ENCODE measurements at places on chromosomes 2 and 18.

DNA sequence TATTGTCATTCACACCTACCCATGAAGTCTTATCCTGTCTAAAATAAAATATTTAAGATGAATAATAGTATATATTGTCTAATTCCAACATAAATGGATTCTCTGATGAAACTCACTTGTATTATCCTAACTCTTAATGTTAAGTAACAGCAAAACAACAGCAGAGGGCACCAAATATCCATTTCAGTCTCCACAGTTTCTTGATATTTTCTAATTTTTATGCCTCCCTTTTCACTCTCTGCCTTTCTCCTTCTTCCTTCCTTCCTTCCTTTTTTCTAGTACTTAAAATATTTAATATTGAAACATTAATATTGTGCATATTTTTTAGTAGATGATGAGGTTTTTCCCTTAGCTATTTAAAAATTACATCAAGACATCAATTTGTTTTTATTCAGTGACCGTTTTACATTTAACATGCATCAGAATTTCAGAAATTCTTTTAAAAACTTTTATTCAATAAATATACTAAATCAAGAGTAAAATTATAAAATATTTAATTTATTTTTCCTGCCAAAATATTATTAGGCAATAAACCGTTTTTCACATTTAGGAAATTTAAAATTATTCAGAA is 97.6 kb downstream of the WDR7 start:
- peak; percentile 24 for DNase-seq

DNA sequence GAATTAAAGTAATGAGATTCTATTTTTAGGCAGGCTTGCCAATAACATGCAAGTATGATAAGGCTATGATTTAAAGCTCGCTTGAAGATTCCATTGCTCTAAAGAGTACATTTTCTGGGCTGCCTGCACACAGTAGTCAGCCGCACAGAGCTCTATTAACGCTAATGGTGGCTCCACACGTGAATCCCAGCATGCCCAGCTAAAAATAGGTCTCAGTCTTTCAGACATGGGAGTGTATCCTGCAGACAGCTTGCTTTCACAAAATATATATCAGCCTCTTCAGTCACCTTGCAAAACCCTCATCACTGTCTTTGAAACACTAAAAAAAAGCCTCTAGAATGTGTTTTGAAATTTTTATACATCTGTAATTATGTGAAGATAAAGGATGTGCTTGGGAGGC is 418.1 kb downstream of the MTX2 start:
- DNase-seq: no peak

- DNase-seq: no peak
Measured at GRCh38 chr2:67651565-67651964, 254.4 kb downstream of the ETAA1 start.

DNA sequence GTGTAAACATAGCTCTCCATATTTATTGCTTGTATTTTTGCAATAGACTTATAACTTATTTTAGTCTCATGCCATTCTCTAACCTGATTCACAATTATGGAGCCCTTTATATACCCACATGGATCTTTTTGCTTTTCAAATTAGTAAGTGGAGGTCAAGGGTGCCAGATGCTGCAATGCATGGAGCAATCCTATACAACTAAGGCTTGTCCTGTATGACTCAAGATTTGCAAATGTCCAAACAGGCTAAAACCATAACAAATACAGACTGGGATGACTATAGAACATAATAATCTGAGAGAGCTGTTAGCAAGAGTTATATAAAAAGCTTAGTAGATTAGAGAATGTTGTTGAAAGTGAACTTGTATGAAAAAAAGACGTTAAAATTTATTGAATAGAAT is 690.4 kb upstream of the NRXN1 start:
- DNase-seq: no peak

DNA sequence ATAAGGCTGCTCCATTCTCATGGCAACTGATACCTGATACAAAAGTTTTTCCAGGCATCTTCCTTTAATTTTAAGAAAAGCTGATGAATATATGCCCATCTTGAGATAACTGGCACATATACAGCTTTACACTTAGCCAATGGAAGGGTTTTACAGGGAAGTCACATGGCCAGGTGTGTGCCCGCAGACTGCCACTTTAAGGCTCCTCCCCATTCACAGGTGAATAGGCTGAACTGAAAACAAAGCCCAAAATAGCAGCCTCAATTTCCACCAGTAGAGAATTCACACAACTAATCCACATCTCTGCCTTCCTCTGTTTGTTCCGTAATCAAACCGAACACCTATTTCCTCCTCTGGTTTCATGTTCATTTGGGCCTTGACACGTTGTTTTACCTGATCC is 9.8 kb upstream of the ME2 start:
- no peak for DNase-seq

DNA sequence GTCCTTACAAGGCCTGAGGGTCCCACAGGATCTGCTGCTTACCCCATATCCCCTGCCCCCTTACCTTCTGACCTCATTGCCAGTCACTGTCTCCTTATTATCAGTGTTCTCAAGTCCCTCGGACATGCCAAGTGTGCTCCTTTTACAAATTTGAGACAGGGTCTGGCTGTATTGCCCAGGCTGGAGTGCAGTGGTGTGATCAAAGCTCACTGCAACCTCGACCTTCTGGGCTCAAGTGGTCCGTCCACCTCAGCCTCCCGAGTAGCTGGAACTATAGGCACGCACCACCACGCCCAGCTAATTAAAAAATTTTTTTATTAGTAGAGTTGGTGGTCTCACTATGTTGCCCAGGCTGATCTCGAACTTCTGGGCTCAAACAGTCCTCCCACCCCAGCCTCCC is 141.0 kb downstream of the PHLPP1 start:
- no peak for DNase-seq

- DNase-seq: no peak
Measured at GRCh38 chr18:44881461-44882162, 200.9 kb downstream of the SETBP1 start.

DNA sequence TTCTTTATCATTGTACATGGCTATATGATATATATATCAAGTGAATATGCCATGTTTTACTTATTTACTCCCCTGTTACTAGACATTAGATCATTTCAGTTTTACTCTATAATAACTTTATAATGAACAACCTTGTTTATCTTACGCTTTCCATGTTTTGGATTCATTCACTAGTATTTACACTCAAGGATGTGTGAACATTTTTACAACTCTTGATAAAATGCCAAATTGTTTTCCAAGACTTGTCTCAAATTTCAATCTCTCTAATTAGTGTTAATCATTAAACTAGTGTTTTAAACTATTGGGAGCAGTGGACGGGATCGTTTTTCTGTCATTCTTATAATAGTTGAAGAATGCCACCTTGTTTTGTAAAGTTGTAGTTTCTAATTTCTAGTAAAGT is 51.5 kb upstream of the B3GNT7 start:
- no peak for DNase-seq

DNA sequence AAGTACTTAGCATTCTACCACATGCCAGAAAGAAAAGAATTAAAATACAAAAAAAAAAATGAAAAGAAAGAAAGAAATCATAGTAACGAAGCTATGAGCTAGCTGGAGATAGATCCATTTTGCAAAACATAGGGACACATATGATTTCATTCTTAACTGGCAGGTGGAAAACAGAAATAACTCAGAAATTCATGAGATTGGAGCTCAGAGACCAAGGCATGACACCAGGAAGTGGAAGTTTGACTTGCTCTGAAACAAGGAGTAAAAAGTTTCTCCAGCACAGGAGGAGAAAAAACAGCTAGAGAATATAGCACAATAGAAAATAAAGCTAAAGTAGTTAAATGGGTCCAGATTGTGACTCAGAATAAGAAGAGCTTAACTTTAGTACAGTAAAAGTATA is 278.1 kb downstream of the ZEB2 start:
- DNase-seq: no peak

DNA sequence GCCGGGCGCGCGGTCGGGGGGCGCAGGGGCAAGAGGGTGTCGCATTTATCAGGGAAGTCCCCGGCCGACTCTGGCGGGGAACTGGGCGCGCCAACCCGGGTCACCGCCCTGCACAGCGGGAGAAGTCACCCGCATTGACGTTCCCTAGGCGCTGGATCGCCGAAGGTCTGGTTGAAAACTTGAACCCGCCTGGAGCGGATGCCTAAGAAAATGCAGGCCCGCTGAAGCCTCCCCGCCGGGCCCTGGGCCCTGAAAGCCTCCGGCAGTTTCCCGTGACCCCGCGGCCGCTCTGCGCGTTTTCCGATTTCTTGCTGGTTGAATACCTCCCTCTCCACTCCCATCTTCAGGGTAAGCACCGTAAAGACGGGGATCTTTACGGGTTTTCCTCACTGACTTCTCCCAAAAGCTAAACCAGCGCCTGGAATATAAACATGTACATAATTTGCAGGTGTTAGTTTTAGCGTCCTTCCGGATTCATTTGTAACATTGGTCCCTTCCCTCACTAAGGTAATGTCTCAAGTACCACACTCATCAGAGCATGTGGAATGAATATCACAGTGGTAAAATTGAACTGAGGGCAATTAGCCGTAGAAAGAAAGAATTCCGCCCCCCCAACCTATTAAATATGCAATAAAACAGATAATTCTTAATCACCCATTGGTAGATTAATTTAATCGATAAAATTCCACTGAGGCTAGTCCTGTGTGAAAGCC is 675 bp upstream of the SPIRE1 start:
- DNase-seq: no peak

Measured in activated CD4-positive, alpha-beta T cell treated with anti-CD3 and anti-CD28 coated beads, Interleukin-2, Interleukin-4, amounts not matched to agents 100 ng/mL and 50 ng/mL, durations not matched to agents 16 hours and 8 hours (primary cell).